ENCODE measurements at places on chromosomes 11 and 22.
A peak's percentile ranks its signal among the peaks of the same experiment; 100 is the strongest.

DNA sequence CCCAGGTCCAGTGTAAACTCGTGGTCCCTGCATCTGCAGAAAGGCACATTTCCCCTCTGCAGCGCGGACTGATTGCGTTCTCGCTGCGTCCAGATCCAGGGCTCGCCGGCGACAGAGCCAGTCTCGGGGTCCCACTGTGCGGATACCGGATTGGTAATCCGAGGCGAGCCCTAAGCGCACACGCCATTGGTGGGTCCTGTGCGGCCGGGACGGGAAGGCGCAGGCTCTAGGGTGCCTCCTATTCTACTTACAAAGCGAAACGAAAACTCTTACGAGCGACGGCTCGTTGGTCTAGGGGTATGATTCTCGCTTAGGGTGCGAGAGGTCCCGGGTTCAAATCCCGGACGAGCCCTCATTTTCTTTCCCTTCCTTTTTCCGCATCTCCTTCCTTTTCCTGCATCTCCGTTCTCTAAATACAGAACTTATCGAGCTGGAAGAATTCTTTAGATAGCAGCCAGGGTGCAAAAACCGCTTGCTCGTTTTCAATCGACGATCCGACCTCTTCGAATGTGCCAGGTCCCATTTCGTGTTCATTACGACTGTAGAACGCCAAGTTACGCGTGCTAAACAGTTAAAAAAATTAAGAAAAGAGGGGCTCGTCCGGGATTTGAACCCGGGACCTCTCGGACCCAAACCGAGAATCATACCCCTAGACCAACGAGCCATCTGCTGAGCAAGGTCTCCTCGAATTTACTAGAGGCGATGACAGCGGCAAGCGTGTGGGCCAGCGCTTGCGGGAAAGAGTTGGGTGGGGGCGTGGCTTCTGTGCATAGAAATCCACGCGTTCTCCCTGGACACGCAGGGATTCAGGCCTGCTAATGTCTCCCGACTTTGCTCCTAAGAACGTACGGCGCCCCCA is 29.2 kb upstream of the WNT11 start:
- peak; percentile 63 for DNase-seq

DNA sequence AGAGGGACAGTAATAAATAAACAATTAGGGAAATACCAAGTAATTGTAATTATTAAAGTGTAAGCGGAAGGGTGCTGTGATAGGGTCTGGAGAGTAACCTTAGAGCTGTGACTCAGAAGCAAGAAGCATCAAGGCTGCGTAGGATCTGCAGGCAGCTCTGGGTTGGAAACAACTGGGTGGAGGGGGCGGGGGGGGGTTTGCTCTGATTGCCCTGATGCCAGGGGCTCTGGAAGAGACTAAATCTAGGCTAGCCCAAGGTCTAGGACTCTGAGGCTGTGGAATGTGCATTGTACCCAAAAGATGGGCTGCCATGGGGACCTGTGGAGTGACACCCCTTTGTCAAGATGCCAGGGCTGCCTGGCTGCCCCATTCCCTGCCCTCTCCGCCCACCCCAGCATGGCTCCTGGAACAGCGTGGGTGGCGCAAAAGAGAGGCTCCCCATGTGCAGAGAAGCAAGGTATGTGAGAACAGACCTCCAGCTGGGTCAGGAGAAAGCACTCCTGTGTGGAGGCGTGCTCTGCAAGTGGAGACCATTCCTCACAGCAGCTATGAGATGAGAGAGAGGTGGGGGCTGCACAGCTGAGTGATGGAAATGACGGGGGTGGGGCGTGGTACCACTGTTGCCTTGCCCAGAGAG is 101.1 kb upstream of the CRYBB3 start:
- DNase-seq: no peak

DNA sequence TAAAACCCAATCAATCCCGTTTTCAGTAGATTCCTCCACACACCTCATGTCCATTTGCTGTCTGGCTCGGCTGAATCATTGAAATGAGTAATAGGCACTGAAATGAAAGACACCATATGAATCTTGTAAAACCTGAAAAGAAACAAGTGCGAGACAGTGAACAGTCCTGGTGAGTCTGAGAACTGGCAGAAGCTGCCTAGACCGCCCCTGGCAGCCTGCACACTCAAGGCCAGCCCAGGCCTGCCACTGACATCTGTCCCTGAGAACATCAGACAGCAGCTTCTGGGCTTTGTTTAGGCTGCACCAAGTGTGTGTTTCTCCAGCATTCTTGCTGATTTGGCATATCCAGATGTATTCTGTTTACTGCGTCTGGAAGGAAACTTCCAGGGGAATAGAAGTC is 44.8 kb downstream of the ENDOD1 start:
- no peak for DNase-seq

- DNase-seq: no peak
Measured at GRCh38 chr11:19673924-19674729, 38.5 kb upstream of the NAV2 start.

DNA sequence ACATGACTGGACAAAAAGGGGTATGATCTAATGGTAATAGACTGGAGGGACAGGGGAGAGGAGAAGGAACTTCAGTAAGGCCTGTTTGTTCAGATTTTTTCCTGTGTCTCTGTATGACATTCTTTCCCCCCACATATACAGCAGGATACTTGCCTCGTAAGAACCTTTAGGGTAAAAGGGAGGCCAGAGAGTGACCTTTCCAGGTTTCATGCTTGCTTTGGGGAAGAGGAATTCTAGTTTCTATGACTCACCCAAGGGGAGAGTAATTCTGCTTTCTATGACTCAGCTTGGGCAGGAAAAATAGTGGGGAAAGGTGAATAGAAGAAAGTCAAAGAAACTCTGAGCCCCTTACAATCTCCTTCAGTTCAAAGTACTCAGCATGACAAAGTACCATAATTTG is 457.0 kb downstream of the DLG2 start:
- DNase-seq: peak; percentile 43

DNA sequence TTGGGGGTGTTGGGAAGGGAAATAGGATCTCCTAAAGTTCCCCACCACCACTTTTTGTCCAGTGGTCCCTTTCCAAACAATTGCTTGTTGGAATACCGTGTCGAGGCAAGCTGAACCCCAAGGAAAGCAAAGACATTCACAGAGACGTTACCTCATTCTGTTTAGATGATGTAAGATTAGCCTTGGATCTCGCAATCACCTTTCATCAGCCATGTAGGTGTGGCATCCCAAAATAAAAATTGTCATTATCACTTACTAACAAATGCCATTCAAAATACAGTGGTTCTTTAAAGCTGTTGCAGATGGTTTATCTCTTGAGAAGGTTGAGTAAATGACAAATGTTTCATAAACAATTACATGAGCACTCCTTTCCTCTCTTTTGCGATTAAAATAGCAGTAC is 86.5 kb upstream of the SLC25A18 start:
- no peak for DNase-seq

GRCh38 chr11:105491394-105491793 is 118.5 kb upstream of the GRIA4 start:
- no peak for DNase-seq

DNA sequence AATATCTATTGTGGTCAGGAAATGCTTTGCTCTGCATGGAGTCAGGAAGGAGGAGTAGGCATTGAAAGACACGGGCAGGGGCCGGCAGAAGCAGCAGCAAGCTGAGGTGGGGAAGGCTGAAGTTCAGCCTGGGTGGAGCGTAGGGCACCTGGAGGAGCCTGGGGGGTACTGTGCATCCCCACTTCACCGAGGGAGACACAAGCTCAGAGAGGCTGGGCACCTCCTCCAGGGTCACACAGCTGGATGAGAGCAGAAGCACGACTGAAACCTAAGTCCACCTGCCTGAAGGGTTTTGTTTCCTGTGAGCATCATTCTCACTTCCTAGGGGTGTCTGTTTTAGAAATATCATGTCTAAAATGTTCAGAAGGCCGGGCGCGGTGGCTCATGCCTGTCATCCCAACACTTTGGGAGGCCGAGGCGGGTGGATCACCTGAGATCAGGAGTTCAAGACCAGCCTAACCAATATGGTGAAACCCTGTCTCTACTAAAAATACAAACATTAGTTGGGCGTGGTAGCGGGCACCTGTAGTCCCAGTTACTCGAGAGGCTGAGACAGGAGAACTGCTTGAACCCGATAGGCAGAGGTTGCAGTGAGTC is 138.3 kb downstream of the MPPED1 start:
- no peak for DNase-seq

DNA sequence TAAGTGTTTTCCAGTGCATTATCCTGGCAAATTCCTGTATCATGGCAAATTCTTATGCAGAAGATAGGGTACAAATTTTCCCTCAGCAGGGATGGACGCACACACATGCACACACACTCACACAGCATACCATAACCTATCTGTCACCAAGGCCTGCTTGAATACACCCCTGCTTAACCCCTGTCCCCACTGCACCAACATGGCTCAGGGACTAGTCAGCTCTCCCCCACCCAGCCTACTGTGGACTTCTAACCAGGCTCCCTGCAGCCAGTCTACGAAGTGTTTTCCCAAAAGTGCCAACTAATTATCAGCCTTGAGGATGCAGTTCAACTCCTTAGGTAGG is 63.1 kb downstream of the RAB30 start:
- DNase-seq: no peak

DNA sequence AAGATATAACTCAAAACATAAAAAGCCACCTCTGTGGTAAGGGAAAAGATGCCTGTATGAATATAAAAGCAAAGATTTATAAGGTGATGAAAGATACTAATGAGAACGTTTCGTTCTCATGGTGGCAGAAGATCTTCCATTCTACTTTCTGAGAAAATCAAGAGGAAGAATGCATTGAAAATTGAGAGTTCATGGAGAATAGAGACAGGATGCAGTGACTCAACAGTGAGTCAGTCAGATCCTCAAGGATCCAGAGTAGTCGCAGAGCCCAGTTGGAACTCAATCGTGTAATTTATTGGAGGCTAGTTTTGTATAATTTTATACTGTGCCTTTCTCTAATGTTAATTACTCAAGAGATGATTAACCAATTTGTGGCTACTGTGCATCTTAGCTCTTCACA is 73.3 kb downstream of the ENTHD1 start:
- DNase-seq: peak; percentile 13

GRCh38 chr22:36731916-36732315 is 28.4 kb upstream of the CACNG2 start:
- DNase-seq: no peak

GRCh38 chr11:13868710-13869397 is 93.7 kb upstream of the SPON1 start:
- no peak for DNase-seq

GRCh38 chr22:45200860-45201511 is 37.3 kb downstream of the NUP50 start:
- DNase-seq: no peak

GRCh38 chr11:104781037-104781436 is 117.2 kb downstream of the CASP12 start:
- DNase-seq: no peak

- no peak for DNase-seq
Measured at GRCh38 chr11:112253605-112254242, 6.9 kb downstream of the PLET1 start.

GRCh38 chr11:21771097-21771496 is 421.8 kb upstream of the ANO5 start:
- no peak for DNase-seq

- DNase-seq: no peak
Measured at GRCh38 chr22:22362936-22363335, 118.3 kb downstream of the VPREB1 start.

GRCh38 chr11:10324474-10324873 is 19.6 kb downstream of the ADM start:
- DNase-seq: no peak

GRCh38 chr11:73577496-73577917 is 20.4 kb downstream of the FAM168A start:
- DNase-seq: no peak

GRCh38 chr11:82267186-82267585 is 466.5 kb downstream of the FAM181B start:
- peak; percentile 14 for DNase-seq

DNA sequence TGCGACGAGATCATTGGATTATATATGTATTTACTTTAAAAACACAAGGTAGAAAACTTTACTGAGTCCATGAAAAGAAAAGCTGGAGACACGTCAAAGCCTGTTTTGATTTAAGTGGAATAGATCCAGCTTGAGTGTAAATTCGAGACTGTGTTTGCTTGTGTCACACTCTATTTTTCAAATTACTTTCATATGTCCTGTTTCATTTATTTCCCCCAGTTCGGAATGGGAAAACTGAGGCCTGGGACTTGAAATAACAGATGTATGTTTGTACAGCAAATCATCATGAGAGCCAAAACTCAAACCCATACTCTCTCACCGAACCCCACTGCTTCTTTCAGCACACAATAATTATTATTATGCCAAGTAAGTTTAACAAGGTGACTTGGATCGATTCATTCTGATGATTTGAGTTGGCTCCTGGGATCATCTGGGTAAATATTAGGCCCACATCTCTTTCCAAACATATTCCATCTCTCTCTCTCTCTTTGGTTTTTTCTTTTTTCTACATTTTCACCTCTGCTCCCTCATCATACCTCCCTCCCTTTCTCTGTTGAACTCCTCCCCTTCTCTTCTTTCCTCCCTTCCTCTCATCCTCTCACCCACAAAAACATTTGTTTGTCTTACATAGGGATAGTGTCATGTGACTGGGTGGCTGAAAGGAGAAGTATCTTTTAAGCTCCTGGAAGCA is 21.2 kb downstream of the FZD4 start:
- no peak for DNase-seq

- no peak for DNase-seq
Measured at GRCh38 chr11:71140206-71140919, 112.0 kb downstream of the SHANK2 start.

GRCh38 chr22:23903328-23903971 is 9.3 kb downstream of the MIF start:
- no peak for DNase-seq

- DNase-seq: no peak
Measured at GRCh38 chr11:47869544-47870393, 21.6 kb upstream of the NUP160 start.
